ENCODE measurements at places on chromosomes 12 and 14.

DNA sequence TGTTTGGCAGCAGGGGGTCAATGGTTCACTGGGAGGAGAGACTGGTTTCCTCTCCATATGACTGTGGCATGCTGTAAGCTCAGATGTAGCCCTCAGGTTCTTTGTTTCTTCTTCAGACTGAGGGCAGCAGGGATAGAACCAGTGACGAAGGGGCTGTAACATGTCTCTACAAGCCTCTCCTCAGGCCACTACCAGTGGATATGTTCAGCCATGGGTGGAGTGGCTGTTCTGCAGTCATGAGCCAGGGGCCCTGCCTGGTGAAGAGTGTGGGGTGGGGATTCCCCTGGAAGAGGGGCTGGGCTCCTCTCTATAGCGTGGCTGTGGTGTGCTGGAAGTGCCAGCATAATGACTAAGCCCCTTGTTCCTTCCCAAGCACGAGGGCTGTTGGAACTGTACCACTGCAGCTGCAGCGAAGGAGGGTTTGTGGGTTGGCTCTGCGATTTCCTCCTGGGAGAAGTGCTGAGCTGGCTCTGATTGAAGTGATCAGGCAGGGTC lies 55.8 kb downstream of the CMAS start:
- DNase-seq: no peak

DNA sequence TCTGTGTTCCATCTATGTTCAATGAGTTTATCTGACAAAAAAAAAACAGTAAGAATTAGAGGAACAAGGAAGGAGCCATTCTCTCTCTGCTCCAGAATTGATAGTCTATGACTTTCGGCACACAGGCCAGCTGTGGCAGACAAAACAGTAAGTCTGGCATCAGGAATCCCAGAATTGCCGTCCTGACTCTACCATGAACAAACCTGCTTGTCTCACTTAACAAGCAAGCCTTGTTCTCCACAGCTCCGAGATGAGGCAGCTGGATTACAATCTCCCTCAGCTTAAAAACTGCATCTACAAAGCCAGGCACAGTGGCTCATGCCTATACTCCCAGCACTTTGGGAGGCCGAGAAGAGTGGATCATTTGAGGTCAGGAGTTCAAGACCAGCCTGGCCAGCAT lies 153.6 kb upstream of the TMCC3 start:
- DNase-seq: no peak

DNA sequence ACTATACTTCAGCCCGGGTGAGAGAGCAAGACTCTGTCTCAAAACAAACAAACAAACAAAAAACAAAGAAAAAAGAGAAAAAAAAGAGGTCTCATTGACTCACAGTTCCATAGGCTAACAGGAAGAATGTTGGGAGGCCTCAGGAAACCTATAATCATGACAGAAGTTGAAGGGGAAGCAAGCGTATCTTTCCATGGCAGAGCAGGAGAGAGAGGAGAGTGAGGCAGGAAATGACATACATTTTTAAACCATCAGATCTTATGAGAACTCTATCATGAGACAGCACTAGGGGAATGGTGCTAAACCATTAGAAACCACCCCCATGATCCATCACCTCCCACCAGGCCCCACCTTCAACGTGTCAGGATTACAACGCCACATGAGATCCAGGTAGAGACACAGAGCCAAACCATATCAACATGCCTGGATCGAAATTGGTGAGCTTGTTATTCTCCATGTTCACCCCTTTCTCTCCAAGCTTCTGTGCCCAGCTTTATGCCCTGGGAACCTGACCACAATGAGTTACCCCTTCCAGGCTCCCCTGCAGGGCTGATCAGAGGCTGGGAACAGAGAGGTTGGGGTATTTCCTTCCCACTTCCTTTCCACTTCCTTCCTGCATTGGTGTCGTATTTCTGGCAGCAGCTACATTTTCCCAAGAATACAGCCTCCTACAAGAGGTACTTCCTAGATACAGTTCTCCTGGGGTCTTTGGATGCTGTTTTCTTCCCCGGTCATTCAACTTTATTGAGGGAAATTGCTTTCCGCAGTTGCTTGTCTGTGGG lies 219.3 kb upstream of the FLRT2 start:
- DNase-seq: no peak

GRCh38 chr12:67758521-67758920 lies 110.0 kb downstream of the DYRK2 start:
- DNase-seq: no peak

- no peak for DNase-seq
These were observed 212.2 kb downstream of the NPAS3 start for GRCh38 chr14:33150666-33151428.

GRCh38 chr14:75041613-75042012 lies 9.7 kb downstream of the MLH3 start:
- DNase-seq: no peak

DNA sequence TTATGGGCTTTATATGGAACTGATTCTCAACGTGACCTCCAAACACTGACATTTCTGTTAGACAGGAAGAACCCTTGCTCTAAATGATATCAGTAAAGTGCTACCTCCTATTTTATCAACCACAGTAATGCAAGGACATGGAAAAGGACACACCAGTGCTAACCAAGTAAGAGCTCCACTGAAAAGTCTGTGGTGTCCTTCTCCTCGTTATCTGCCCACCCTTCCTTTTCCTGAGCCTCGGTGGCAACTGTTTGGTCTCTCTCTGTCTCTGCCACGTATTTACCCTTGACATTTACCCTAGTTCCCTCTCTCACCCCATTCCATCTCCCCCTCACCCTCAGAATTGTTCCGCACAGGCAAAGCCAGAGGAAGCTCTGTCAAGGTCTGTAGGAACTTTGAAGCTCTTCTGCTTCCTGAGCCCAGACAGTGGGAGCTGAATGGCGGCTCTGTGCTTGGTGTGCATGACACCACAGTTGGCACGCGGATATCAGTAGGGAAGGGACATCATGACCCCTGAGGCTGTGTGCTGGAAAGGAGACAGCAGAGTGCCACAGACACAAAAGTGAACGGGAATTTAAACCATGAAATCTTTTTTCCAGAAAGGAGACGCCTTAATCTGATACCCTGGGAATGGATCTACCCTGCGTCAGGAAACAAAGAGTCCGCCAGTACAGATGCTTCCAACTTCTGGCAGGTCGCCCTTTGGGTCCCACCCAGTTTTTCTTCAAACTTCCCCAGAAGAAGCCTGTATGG lies 50.8 kb downstream of the NTN4 start:
- no peak for DNase-seq

GRCh38 chr14:69696633-69697557 lies 70.0 kb upstream of the SRSF5 start:
- no peak for DNase-seq

GRCh38 chr12:25189656-25190055 lies 5.3 kb downstream of the DNAI7 start:
- no peak for DNase-seq

- no peak for DNase-seq
These were observed 141.0 kb upstream of the BCL2L14 start for GRCh38 chr12:11929714-11930113.
